CD4-positive, CD25-positive, alpha-beta regulatory T cell (primary cell): ENCODE measurements at places on chromosomes 16 and 17.

GRCh38 chr17:42525221-42525620 lies 10.8 kb upstream of the NAGLU start:
- no peak for DNase-seq

DNA sequence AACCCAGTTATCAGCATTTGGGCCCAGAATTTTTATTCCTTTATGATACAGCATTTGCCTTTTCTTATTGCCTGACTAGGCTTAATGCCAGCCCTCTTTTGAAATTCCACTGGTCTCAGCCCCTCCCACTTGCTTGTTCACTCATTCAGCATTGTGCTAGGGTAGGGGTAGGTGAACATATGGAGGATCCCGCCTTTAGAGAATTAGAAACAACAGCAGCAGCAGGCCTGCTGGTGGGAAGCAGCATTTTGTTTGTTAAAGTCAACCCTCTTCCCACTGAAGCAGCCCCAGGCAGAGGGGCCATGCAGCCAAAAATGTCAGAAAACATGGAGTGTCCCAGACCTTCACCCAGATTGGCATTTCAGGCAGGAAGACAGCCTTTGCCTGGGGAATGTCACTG lies 1355.2 kb downstream of the CDH8 start:
- no peak for DNase-seq

DNA sequence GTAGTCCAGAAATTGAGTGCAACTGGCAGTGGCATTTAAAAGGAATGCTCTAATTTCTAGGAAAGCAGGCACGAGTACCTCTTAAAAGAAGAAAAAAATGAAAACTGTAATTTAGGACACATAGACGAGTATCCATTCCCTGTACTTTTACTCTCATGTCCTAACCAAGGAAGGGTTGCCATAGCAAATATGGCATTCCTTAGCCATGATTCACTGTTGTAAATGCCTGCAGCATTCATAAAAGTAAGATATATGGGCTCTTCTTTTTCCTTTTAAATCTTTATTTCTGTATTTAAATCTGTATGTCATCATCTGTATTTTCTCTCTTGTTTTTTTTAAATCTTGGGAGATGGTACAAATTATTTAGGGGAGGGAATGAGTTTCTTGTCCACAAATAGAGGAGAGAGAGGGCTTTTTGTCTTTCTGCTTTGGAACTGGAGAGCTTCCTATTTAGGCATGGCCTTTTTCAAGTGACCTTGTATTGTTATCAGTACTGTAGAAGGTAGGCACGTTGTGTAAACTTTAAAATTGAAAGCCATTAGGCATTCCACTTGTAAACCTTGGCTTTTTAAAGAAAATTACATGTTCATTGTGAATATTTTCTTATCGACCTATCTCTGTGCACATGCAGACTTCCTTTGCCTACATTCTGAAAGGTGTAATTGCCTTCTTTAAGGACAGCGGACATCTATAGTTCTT lies 50.0 kb downstream of the TENT4B start:
- no peak for DNase-seq

DNA sequence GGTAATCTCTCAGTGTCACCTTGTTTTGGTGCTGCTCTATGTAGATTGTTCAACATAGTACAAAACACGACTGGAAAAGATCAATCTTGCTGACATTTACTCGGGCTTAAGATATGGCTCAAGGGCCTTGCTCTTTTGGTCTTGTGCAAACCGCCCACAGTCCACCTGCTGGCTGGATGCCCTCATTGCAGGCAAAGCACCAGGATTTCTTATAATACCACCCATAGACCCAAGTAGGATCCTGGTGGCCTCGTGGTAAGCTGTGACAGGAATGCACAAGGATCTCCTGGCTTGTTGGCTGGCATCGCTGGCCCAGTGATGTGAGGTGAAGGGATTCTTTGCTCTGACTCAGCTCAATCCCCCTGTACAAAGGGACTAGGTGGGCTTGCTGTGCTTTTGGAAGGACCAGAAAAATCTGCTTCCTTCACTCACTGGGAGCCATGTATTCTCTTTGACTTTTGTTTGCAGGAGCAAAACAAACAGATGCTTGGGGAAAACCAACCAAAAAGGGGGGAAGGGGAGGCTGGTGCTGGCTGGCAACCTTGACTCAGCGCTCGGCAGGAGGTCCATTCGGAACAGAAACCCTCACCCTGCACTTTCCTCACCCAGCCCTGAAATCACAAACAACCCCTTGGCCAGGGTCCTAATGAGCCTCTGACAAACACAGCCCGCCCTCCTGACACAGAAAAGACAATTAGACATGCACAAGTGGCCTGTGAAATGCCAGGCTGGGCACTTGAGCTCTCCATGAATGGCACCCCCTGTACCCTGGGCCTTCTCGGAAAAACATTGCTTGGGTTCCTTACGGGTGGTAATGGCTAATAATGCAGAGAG lies 36.6 kb upstream of the MED9 start:
- DNase-seq, result peak; percentile 72

DNA sequence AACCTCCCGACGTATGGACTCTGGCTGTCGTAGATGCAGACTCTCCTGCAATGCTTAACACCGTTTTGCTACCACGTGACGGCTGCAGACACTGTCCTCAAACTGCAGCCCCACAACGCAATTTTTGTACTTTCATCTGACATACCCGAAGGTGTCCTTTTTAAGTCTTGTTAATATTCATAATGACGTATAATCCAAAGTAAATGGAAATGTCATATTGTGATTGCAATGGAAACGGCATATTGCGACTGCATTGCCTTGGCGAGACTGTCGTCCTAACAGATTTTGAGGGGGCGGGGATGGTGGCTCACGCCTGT lies 79.3 kb upstream of the TBC1D3K start:
- DNase-seq, result no peak

GRCh38 chr17:43791589-43791988 lies 11.4 kb downstream of the CFAP97D1 start:
- no peak for DNase-seq

- DNase-seq, result no peak
Measured at GRCh38 chr17:83179374-83179773, 100.0 kb downstream of the METRNL start.

- DNase-seq, result peak; percentile 61
Measured at GRCh38 chr17:7835814-7836595, 2.0 kb downstream of the KDM6B start.

DNA sequence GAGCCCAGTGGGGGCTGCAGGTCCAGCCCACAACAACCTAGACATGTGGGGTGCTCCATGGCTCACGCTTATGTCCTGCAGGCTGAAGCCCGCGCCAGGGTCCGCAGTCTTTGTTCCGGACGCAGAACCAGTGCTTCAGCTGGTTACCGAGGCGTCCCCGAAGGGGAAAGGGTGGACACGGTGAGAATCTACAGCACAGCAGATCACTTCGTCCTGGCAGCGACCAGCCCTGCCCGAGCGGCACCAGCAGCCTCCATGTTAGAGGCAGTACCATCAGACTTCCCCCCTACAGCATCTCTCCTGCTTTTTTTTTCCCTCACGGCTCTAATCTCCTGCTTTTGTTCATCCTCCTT lies 1736.4 kb downstream of the TP53TG3F start:
- no peak for DNase-seq

DNA sequence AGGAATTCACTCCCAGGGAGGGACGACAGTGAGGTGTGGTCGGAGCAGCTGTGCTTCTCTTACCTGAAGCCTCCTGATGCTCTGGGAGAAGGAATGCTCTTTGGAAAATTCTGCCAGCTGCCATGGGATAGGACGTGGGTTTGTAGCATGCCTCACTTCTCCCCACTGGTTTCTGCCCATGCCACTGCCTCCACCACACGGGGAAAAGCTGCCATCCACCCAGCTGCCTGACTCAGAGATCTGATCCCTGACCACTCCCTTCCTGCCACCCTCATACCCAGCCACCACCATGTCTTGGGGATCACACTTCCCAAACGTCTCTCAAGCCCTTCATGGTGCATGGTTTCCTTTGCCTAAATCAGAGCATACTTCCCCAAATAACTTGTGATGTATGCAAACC lies 80.0 kb downstream of the CPPED1 start:
- no peak for DNase-seq

DNA sequence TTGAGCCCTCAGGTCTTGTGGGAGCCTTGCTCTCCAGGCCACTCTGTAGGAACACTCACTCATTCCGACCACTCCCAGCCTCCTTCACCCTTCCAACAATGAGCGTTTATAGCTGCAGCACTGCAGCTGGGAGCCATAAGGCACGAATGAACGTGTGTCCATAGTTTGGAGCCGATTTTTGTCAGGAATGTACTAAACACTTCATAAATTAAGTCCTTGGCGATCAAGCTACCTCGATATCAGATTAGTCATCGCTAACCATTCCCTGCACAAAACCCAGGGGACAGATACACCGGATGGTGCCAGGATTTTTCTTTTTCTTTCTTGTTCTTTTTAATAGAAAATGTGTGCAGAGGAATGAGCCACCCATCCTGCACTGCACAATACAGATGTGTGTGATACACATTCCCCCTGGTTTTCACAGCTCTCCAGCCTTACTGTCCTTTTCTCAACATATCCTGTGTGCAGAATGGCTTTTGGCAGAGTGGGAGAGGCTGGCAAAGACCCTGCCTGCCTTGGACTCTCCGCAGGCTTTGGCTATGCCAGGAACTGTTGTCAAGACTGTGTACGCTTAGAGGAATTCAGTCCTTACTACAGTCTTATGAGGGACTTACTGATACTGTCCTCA lies 68.4 kb upstream of the ELAC2 start:
- no peak for DNase-seq

DNA sequence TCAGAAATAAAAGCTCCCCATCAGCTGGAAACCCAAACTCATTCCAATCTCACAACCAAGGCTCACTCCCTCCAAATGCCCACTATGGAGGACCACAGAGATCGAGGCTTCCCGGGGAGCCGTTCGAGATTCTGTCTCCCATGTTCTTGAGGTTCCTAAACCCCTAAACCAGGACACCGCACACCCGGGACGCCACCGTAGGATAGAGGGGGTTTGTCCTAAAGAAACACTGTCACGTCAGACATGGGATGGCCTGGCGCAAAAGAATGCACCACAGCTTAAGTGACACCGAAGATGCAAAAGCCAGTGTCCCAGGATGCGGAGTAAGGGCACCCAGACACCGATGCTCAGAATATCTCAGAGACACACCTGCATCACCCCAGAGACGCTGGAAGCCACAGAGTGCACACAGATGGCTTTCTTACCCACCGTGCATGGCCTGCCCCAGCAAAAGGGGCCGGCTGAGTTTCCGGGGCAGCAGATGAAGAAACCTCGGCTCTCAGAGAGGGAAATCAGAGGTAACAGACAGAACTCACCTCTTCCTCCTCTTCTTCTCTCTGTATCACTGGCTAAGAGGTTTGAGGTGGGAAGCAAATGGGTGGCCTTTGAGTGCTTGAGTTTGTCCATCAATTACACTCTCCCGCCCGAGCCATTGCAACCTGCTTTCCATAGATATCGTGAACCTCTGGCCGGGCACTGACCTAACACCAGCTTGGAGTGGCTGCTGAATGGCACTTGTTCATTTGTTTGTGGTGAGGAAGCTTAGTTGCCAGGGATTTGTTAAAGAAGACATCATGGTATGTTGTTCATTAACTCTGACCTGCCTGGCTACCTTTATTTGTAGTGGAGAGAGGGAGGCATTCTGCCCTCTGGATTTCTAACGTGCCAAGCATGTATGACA lies 65.1 kb upstream of the TNRC6C start:
- DNase-seq, result no peak

GRCh38 chr16:30369091-30369937 lies 980 bp downstream of the TBC1D10B start:
- DNase-seq, result no peak

DNA sequence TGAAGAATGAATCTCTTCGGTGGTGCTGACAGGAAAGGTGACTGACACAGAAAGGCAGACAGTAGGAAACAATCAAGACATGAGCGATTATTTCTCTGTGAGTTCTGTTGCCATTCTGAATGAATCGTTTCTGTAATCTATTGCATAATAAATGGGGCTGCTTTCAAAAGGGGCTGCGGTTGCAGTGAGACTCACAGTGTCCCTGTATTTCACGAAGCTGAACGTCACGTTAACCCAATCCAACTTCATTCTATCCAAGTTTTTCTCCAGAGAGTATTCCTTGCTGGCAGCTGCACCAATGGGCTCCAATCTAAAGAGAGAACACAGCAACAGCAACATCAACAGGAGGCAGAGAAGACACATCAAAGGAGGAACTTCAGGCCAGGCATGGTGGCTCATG lies 75.4 kb downstream of the DNAH3 start:
- no peak for DNase-seq

DNA sequence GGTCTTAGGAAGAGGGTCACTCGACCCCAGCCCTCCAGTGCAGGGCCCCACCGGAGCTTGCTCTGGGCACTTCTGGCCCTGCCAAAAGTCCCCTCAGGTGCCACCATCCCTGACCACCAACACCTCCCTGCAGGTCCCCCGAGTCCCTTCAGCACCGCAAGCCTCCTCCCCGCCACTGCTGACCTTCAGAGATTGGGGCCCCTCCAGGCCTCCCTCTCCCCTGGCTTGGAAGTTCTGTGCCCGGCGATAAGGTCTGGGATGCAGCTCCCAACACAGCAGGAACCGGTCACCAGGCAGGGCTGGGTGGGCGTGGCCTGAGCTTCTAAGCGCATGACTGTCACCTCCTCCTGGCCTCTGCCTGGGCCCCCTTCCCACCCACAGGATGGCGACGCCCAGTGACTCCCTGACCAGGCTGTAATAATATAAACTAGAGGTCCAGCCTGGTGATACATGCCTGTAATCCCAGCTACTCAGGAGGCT lies 11.2 kb downstream of the PIEZO1 start:
- DNase-seq, result no peak

GRCh38 chr16:13909069-13909468 lies 10.9 kb upstream of the ERCC4 start:
- DNase-seq, result no peak

- no peak for DNase-seq
Measured at GRCh38 chr17:58507123-58507634, 7.3 kb downstream of the MTMR4 start.

DNA sequence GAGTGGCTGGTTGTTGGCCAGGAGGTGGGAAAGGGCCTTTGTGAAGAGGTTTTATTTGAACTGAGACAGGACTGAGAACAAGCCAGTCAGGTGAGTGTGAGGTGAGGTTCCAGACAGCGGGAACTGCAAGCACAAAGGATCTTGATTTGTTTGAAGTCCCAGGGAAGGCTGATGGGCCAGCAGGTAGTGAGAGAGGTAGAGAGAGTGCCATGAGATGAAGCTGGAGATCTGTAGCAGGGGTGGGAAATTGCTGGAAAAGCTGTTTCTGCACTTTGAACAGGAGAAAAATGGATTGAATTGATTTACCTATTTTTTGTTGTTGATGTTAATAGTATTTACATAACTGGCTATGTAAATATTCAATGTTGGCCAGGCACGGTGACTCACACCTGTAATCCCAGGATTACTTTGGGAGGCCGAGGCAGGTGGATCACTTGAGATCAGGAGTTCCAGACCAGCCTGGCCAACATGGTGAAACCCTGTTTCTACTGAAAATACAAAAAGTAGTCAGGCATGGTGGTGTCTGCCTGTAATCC lies 7.7 kb upstream of the DCTPP1 start:
- no peak for DNase-seq

- no peak for DNase-seq
Measured at GRCh38 chr17:9817086-9817485, 4.8 kb downstream of the GSG1L2 start.

GRCh38 chr17:51046514-51047384 lies 73.9 kb downstream of the SPAG9 start:
- DNase-seq, result no peak
